ENCODE measurements at places on chromosomes 13 and 19.

GRCh38 chr13:90541346-90541745 is 806.1 kb upstream of the MIR17HG start:
- no peak for DNase-seq

DNA sequence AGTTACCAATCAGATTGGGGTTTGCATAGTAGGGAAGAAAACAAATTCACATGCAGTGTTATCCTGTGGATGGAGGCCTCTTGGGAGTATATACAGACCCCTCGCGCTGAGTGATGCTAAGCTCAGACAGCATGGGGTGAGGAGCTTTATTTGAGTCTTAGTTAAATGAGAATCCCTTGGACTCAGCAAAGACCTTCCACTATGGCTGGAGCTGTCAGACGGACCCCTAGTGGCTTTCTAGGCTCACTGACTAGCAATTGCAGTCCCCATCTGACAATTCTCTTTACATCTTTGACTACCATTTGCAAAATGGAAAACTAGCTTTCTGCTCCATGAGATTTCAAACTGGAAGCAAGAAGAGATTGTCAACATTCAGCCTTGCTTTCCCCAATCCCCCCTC is 90.4 kb downstream of the STOML3 start:
- no peak for DNase-seq

DNA sequence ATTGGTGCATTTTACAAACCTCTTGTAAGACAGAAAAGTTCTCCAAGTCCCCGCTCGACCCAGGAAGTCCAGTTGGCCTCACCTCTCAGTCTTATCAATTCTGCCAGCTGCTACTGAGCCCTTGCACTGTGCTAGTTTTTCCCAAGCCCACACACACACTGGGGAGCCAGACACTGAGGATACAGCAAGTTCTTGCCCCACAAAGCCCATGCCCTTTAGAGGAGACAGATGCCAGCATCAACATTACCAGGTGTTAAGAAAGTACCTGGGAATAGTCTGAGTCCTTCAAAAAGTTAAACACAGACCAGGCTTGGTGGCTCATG is 175.0 kb downstream of the PTPRS start:
- no peak for DNase-seq

- DNase-seq, result no peak
These were observed 848 bp downstream of the C19orf44 start for GRCh38 chr19:16497042-16497441.

DNA sequence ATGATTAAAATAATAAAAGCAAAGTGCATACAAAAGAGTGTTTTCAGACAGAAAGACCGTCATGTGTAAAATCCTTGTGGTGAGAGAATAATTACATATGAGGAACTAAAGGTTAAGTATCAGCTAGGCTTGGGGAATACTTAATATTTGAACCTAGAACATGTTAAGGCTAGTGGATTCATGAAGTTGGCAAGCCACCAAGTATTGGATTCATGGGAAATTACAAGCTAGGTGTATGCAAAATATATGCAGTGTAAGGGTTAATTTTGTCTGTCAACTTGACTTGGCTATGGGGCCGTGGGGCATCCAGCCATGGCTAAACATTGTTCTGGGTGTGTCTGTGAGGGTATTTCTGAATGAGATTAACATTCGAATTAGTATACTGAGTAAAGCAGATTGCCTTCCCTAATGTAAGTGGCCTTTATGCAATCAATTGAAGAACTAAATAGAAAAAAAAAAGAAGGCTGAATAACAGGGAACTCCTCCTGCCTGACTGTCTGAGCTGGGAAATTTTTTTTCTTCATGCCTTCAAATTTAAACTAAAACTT is 533.5 kb upstream of the KLF12 start:
- no peak for DNase-seq

DNA sequence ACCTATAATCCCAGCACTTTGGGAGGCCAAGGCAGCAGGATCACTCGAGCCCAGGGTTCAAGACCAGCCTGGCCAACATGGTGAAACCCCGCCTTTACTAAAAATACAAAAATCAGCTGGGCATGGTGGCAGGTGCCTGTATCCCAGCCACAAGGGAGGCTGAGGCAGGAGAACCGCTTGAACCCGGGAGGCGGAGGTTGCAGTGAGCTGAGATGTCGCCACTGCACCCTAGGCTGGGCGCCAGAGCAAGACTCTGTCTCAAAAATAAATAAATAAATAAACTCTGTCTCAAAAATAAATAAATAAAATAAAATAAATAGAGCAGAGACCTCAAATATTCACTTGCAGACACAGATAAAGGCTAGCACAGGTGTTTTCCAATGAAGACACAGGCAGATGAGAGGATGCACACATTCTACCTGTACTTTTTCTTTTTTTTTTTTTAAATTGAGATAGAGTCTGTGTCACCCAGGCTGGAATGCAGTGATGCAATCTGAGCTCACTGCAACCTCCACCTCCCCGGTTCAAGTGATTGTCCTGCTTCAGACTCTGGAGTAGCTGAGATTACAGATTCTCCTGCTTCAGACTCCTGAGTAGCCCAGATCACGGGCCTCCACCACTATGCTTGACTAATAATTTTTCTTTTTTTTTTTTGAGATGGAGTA is 2.7 kb upstream of the RPS16 start:
- no peak for DNase-seq

DNA sequence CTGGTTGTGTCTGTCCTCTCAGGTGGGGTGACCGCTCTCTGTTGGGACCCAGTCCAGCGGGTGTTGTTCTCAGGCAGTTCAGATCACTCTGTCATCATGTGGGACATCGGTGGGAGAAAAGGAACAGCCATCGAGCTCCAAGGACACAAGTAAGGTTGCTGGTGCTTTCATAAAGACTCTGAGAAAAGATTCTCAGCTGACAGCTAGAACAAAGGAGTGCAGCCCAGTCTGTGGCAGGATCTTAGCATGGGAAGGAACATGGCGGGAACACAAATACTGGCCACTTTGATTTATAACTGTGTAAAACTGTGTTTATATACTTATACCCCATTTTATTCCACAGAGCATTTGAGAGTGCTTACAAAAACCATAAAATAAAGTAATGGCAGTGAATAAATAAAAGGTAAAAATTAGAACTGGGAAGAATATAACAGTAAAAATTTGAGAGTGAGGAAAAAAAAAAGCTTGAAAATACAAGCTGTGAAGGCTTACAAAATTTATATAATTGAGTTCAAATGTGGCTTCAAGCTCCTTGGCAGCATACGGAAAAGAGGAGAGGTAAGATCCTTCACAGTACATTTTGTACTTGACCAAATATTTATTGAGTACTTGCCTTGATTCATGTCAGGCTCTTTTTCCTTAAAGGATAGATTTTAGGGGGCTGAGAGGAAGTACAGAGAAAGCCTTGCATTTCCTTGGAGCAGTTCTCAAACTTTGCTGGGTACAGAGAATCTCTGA is 64.8 kb downstream of the DHRS12 start:
- DNase-seq, result no peak

GRCh38 chr13:76129305-76130000 is 493.3 kb downstream of the LMO7 start:
- DNase-seq, result no peak

DNA sequence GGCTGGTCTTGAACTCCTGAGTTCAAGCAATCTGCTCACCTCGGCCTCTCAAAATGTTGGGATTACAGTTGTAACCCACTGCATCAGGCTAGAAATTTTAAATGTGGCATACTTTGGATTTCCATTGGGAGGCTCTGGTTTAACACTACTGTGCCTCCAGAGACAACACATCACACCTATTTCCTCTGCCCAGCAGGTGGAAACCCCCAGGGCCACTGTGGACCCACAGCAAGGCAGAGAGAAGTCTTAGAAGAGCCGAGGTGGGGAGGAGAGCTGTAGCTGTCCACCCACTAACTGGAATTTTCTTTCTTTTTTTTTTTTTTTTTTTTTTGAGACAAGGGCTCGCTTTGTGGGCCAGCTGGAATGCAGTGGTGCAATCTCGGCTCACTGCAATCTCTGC is 39.4 kb downstream of the IER2 start:
- no peak for DNase-seq

DNA sequence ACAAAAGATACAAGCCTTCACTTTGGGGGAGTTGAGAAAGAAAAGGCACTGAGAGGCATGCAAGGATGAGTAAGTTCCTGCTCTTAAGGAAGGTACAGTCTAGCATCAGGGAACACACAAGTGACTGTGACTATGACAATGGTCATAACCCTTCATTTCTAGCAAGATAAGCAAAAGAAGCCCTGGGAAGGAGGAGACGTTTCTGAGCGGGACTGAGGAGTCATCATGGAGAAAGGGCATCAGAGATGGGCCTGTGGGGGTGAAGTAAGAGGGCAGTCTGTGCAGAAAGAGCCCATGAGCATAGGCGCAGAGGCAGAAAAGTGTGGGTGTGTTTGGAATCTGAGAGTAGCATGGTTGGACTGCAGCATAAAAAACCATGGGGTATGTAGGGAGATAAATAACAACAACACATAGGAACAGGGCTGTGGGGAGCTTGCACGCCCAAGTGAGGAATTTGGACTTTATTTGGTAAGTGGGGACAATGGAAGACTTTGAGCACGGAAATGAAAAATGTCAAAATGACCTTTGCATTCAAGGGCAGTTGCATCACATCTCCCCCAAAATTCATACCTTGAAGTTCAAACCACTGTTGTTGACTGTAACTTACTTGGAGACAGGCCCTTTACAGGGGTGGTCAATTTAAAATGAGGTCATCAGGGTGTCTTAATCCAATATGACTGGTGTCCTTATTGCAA is 86.7 kb downstream of the MBNL2 start:
- no peak for DNase-seq

DNA sequence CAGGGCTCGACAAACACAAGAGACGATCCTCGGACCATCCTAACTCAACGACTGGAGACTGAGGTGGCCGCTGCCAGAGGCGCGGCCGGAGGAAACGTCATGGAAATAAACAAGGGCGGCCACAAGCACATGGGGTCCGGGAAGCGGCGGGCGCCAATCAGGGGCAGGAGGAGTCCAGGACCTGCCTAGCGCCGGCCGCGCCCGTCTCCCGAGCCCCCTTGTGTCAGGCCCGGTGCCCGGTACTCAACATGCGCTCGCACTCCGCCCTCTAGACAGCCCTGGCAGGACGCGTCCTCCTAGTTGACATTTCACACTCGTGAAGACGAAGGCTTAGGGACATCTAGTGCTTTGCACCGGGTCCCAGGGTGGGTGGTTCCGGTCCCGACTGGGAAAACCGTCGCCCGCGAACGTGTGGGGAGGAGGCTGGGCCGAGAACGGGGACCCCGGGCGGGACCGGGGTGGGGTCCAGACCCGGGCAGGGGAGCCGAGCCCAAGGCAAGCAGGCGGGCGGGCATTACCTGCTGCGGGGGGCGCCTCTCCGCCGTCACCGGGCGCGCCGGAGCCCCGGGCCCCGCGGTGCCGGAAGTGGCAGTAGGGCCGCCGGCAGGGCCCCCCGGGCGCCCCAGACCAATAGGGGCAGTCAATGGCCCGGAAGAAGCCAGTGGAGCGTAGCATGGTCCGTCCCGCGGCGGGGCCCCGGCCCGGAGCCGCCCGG is 442 bp downstream of the REXO1 start:
- DNase-seq, result no peak

- DNase-seq, result no peak
These were observed 21.3 kb upstream of the UQCR11 start for GRCh38 chr19:1626417-1627010.

DNA sequence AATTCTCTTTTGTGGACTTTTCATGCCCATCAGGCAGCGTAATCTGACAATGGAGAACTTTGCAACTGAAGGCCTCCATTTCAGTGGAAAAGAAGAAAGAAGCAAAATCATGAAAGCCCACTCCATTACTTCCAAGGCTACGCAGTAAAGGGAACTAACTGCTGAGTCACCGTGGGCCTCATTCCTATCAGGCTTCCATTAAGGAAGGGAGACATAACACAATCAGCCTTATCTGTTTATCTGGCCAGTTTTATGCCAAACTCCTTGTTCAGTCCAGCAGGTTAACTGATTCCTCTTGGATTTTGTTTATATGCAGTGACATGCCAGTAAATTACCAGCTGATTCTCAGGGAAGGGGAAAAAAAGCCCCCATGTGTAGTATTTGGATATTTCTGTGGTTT is 56.8 kb upstream of the KATNAL1 start:
- DNase-seq, result no peak

DNA sequence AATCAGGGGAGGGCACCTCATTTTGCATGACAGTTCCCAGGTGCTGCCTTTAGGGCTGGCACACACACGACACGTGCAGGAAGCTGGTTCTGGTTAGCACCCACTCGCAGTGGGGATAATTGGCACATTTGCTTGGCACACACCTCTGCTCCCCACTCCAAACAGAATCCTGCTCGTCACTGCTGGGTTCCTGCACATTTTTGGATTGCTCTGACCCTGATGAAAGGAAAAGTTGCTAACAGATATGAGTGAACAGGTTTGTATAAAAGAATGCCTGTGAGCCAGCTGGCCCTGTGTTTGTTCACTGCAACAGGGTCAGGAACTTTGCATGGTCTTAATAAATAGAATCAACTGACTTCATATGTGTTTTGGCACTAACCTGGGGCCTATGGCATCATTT is 1500.4 kb downstream of the EFNB2 start:
- no peak for DNase-seq

GRCh38 chr19:51097166-51097738 is 11.0 kb downstream of the CTU1 start:
- no peak for DNase-seq

GRCh38 chr13:79056706-79057105 is 349.3 kb downstream of the RBM26 start:
- no peak for DNase-seq

DNA sequence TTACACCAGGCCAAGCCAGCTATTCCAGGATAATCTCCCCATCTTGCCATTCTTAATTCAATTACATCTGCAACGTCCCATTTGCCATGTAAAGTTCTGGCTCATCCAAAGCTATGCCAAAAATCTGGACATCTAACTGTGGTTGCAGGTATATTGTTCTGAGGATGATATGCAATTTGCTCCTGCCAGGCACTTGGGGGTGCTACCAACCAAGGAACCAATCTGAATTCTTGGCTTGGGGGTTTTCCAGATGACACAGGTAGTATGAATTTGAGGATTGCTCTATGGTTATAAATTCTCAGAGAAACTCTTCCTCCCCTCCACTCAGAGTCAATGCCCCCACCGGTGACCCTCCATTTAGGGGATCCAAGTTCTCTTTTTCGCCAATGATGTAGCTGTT is 33.0 kb downstream of the CRYL1 start:
- DNase-seq, result no peak

GRCh38 chr19:33385956-33386355 is 12.4 kb downstream of the CEBPG start:
- DNase-seq, result no peak

- no peak for DNase-seq
These were observed 63.4 kb downstream of the ZNF726 start for GRCh38 chr19:23978068-23978467.

DNA sequence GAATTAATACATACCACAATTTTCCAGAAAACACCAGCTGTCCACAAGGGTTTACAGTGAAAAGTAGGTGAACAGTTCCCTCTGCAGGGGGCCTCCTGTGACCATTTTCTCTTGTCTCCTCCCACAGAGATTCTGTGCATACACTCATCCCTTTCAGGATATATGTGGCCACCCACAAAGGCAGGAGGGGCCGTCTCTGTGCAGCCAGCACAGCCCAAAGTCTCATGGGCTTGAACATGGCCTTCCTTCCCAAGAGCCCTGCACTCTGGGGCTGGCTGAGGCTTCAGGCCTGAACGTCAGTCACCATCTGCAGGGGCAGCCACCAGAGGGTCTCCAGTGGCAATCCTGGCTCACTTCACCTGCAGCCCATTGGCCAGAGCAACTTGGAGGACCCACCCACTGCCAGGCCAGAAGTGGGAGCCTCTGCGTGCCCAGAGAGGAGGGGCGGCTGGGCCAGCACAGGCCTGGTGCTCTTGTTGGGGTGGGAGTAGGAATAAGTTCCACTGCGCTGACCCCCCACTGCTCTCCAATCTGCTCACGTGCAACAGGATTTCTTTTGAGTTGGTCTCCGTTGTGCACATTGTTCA is 25.1 kb downstream of the TMEM161A start:
- DNase-seq, result no peak

- DNase-seq, result no peak
These were observed 233.9 kb downstream of the ZIC5 start for GRCh38 chr13:99737481-99738245.

Data from NCI-H2107 (cell line).